Natural killer cell treated with Interleukin-12 subunit alpha and Interleukin-12 subunit beta and Interleukin-15 and Interleukin-18, amount 100 ng/mL, for 72 hours (primary cell): ENCODE measurements at places on chromosomes 4 and X.
A peak's percentile ranks its signal among the peaks of the same experiment; 100 is the strongest.

DNA sequence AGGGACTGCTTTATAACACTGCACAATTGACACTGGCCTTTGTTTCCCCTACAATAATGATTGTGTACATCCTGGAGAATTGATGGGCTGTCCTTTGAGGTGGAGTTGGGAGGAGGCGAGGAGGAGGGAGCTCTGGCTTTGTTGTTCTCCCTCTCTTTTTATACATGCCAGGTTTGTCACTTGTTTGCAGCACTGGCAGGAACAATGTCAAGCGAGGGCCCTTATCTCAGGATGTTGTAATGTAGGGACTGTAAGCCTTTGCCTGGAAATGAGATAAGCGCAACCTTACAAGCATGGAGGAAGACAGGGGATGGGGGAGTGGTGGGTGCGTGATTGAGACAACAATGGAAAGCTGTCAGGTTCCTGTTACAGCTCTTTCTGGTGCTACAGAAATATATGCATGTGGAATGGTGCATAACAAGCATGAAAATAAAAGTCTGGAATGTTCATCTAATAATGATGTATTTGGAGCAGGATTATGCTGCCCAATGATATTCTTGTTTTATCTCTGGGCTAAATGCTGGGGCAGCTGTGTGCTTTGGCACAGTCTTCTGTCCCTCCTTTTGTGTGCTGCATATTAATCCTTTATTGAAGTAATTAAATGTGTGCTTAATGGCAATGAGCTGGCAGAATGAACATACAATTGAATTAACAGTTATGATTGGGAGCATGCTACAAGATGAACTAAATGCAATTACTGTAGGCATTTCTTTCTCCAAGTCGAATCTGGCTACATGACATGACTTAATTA lies 294.4 kb downstream of the GPAT3 start:
- no peak for DNase-seq

DNA sequence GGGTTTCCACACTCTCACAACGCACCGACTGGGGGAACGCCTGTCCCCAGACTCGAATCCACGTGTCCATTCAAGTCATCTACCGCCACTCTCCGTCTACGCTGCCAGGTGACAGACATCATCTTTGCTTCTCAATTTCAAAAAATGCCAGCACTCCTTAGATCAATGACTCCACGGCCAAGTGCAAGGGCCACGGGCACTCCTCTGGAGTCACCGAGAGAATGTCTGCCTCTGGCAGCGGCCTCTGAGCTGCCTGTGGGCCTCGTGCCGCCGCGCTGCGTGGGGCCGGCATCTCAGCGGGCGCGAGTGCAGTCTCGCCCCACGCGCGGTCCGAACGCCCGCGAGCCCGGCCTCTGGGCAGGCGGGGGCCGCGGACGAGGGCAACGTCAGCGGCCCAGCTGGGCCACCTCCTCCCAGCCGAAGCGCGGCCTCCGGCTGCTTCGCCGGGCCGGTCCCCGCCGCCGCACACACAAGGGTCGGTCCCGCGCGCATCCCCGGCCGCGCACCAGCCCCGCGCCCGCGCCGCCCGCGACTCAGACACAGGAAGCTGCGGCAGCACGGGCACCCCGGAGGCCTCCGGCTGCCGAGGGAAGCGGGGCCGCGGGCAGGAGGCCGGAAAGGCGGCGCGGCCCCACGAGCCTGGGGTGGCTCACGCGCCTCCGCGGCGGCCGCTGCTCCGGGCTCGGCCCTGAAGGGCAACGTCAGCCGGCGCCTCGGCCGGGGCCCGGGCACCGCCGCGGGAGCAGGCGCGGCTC lies 450 bp downstream of the ACSL1 start:
- DNase-seq = peak; percentile 73

DNA sequence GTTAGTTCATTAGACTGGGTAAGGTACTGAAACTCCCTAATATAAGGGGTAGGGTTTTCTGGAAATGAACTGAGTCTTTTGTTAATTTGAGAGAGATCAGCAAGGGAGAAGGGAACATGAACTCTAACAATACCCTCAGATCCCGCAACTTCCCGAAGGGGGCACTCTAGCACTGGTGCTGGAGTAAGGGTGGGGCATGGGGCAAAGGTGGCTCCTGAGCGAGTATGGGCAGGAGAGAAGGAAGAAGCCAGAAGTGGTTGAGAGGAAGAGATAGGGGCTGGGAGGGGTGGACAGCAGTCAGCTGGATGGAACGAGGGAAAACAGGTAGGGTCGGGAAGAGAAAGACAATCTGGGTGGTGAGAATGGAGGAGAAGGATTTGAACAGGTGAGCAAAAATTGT lies 183.2 kb upstream of the MAGEE2 start:
- no peak for DNase-seq

GRCh38 chrX:64229154-64229553 lies 1.3 kb downstream of the ASB12 start:
- DNase-seq = no peak

GRCh38 chrX:153473126-153473525 lies 2.8 kb upstream of the HAUS7 start:
- no peak for DNase-seq

DNA sequence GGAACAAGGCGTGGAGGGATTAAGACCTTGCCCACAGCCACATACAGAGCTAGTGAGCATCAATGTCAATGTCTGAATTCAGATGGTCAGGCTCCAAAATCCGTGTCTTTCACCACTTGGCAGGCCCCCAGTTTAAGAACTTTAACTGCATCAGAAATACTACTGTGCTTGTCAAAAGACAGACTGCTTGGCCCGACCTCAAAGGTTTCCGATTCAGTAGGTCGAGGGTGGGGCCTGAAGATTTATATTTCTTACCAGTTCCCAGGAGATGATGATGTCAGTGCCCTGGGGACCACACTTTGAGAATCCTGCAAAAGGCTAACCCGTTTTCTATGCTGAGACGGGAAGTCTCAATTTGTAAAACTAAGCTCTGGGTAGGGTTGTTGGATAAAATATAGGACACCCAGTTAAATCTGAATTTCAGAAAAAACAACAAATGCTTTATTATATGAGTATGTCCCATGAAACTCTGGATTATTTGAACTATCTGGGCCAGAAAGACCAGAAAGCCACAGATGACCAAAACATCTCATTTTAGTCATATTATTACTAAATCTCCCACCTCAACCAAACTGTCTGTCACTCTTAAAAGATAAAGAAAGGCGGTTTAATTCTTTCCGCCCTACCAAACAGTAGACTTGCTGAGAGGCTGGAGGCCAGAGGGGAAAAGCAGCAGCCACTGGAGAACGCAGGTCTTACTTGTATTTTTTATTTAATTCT lies 42.7 kb downstream of the GATB start:
- no peak for DNase-seq

- no peak for DNase-seq
Measured at GRCh38 chr4:17077105-17077504, 178.7 kb upstream of the LDB2 start.

- no peak for DNase-seq
Measured at GRCh38 chr4:169745291-169745690, 12.5 kb downstream of the HPF1 start.
